Immature natural killer cell (primary cell): ENCODE measurements at places on chromosomes 2 and 18.

DNA sequence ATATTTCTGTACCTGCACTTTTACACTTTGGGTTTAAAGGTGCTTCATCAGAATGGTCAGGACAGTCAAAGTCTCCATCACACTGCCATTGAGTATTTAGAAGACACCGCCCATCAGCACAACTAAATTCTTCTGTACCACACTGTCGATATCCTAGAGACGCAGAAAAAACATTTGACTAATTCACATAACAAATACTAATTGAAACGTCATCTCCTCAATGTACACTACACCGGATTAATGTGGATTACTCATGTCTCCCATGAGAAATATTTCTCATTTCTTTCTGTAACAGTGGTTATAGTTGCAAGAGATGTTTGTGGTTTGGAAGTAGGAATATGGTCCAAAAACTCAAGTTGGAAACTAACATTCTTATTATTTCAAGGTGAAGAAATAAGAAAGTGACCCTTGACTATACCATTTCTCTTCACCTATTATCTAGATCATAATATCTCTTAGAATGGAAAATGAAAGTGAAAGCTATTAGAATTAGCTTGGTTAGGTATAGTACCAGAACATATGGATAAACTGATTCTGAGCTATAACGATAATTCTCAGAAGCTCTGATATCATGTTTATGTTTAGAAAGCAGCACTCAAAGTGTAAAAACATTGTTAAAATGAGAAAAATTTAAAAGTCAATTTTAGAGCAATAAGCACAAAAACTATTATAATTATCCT, 1627.7 kb downstream of the LRP1B start:
- DNase-seq = no peak

DNA sequence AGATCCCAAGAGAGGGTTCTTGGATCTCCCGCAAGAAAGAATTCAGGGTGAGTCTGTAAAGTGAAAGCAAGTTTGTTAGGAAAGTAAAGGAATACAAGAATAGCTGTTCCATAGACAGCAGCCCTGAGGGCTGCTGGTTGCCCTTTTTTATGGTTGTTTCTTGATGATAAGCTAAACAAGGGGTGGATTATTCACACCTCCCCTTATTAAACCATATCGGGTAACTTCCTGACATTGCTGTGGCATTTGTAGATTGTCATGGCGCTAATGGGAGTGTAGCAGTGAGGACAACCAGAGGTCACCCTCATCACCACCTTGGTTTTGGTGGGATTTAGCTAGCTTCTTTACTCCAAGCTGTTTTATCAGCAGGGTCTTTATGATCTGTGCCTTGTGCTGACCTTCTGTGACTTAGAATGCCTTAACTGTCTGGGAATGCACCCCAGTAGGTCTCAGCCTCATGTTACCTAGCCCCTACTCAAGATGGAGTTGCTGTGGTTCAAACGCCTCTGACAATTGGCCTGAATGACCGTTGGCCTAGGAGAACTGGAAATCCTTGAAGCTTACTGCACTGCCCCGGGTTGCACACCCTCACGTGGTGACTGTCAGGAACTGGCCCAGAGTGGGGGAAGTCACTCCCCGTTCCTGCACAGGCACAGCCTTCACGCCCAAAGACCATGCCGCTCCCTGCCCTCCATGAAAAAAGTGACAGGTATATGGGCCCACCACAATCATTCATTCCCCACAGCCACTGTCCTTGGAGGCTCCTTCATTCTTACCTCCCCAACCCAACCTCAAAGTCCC, 136.9 kb downstream of the SEPTIN10 start:
- DNase-seq = no peak

GRCh38 chr2:28638102-28638501, 113.5 kb upstream of the PPP1CB start:
- DNase-seq = no peak

DNA sequence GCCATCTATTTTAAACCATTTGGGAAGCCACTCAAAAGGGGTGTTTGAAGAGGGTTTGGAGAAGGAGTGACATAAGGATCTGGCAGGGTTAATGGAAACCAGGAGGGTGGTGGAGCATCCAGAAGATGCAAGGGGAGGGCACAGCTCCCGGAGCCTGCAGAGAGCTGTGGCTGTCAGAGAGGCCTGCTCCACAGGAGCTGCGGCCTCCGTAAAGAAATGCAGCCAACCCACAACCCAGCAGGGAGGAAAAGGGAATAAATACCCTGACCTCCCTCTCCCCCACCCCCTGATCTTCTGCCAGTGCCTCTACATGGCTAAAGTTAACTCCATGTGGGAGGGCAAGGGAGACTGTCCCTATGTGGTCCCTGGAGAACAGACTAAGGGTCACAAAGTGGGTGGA, 567.1 kb upstream of the POU3F3 start:
- DNase-seq = no peak

DNA sequence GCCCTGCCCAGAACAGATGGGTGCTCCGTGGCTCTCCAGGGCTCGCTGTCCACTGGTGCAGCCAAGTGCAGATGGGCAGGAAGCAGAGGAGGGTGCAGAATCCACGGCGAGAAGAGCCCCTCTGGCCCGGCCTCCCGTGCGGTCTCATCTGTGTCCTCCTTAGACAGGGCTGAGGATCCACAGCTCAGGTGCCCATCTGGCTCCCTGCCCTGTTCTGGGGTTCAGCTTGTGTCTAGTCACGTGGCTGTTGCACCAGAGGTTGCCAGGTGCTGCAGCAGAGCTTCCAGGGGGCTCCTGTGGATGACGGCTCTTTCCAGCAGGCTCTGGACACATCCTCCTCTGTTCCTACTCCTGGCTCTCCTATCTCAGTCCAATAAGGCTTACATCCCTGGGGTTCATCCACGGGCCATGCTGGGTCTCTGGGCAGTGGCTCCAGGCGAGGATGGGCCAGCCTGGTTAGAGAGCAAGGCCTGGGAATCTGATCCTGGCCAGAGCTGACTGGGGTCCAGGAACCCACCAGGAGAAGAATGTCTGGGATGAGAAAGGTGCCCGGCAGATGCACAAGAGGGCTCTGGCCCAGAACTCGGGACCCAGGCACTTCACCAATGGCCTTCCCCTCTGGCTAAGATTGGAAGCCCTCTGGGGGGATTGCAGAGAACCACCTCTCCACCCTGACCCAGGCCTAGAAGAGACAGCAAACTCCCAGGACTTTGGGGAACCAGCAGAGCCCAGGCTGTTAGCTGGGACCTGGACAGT, 116.3 kb upstream of the ID2 start:
- DNase-seq = no peak

DNA sequence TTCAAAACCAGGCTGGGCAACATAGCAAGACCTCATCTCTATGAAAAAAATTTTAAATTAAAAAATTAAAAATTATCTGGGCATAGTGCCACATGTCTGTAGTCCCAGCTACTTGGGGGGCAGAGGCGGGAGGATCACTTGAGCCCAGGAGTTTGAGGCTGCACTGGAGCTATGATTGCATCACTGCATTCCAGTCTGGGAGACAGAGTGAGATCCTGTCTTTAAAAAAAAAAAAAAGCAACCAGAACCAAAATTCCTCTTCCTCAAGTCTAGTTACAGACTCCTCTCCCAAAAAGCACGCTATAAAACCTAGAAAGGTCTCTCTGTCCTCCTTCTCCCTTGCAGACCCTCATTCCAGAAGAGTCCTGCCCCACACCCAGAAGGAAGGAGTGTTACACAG, 23.9 kb downstream of the TNFAIP6 start:
- DNase-seq = no peak

DNA sequence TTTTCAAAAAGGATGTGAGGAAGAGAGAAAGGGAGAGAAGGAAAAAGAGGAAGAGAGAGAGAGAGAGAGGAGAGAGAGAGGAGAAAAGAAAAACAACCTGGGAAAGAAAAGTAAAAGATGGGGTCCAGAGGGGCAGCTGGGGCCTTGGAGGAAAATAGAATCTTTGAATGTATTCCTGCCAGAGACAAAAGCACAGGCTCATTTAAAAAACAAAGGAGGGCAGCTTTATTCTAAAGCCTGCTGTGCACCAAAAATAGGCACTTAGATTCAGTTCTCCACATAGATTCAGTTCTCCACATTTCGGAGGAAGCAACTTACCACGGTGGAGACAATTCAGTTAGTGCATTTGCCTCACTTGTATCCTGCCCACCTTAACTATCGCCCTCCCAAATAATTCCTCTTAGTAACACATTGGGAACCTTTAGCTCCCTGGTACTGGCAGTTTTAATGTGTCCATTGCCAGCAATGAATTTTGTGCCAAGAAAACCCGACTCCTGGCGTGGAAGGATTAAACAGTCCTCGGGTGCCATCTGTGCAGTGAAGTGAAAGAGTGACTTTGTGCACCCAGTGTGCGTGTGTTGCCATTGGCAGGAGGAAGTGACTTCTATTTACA, 71.3 kb downstream of the DPP4 start:
- no peak for DNase-seq

GRCh38 chr2:212610872-212611425, 72.3 kb upstream of the ERBB4 start:
- no peak for DNase-seq

- no peak for DNase-seq
These were observed 270.7 kb downstream of the PIEZO2 start for GRCh38 chr18:10878703-10879102.

- no peak for DNase-seq
These were observed 14.6 kb downstream of the SLC4A3 start for GRCh38 chr2:219642069-219642454.

DNA sequence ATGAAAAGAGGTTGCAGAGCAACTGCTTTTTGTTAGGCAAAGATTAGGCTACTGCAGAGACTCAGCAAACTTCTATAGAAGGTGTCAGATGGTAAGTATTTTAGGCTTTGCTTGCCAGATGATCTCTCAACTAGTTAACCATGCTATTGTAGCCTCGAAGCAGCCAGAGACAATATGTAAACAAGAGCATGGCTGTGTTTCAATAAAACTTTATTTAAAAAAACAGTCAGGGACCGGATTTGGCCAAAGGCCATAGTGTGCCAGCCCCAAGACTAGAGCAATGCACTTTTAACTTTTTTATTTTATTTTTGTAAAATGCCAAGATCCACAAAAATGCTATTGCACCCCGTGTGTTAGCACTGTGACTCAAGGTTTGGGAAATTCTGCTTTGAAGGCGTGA, 1.4 kb downstream of the IL37 start:
- DNase-seq = no peak

GRCh38 chr2:109529532-109530449, 84.0 kb downstream of the SEPTIN10 start:
- no peak for DNase-seq

DNA sequence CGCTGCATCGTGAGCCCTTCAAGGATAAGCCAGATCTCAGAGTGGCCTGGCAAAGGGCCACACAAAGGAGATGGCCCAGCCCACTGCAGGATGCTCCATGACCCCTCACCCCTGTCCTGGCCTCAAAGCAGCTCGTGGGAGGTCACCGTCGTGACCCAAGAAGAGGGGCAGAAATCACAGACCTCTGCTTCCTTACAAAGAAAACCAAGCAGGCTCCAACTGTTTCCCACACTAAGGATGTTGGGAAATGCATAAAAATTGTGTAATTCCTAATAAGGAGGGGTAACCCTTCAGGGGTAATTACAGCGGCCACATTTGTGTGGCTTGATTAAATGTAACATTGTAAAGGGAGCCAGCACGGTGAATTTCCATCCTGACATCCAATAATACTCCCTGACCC, 102.3 kb downstream of the BOD1L2 start:
- no peak for DNase-seq

GRCh38 chr2:239544143-239544917, 143.5 kb upstream of the HDAC4 start:
- DNase-seq = no peak

DNA sequence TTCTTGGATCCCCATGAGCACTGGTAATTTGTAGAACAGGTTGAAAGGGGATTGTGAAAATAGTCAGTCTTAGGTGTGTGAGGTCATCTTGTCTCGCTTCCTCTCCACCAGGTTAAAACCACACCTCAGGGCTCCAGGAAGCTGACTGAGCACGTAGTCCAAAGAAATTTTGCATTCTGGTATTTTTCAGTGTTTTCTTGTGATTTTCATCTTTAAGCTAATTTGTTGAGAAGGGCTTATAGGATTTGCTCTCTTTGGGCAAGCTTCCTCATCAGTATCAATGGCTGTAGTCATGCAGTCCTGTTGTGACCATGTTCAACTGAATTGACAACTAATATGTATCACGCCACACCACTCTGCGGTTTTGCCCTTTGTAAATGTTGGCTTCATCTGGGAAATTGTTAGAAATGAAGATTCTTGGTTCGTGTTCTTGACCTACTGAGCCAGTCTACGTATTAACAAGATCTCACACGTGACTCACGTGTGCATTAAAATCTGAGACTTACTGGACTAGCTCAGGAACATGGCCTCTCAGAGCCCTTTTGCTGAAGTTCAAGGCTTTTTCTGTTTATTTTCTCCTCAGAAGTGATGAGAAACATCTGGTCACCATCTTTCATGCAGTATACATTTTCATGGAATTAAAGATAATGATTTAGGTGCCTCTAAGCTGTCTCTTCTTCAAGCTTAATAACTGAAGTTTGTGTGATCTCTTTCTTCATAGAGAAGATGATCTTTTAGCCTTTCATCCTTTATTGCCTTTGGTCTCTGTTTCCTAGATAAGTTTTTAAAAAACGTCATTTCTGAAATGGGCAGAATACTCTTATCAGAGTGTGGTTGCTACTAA, 32.8 kb downstream of the FMNL2 start:
- DNase-seq = no peak

DNA sequence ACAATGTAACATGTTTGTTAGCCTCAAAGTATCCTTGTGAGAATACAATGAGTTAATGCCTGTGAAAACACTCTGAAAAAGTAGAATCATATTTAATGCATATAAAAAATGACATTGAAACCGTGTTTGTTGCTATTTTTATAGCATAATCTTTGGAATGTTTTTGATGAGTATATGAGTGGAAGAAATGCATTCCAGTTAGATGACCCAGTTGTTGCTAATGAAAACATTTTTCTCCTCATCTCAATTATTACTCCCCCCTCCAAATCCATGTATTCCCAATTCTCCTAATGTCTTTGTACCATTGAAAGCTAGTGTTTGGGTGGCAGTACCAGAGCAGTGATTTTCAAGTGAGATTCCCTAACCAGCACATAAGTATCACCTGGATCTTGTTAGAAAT, 67.1 kb upstream of the DSEL start:
- DNase-seq = no peak

GRCh38 chr18:58201733-58202730, 158.0 kb downstream of the NEDD4L start:
- DNase-seq = no peak

- no peak for DNase-seq
These were observed 29.1 kb upstream of the RNU4ATAC start for GRCh38 chr2:121501554-121501953.

DNA sequence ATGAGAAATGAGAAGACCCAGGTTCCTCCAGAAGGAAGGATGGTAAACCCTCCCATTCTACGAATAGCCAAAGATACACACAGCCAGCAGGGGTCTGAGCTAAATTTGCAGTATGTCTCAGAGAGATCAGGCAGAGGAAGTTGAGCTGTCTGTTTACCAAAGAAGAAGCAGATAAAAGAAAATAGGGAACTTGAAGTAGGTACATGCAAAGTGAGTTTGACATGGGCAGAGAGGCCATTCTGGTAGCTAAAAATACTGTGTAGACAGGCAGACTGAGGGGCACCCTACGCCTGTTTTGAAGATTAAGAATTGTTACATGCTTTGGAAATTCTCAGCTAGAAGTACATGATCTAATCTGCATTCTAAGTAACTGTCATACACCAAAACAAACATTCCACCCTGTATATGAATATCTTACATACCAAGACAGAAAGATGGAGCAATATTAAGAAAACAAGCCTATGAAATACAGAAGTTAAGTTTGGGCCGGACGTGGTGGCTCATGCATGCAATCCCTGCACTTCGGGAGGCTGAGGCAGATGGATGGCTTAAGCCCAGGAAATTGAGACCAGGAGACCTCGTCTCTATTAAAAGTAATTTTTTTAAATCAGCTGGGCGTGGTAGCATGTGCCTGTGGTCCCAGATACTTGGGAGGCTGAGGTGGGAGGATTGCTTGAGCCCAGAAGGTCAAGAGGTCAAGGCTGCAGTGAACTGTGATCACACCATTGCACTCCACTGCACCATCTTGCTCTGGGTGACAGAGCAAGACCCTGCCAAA, 157.9 kb downstream of the ANKRD44 start:
- no peak for DNase-seq
